ENCODE measurements at places on chromosomes 5 and 9. TPM values are rescaled to one million over a fixed set of nuclear protein-coding genes. Genes with fewer than 3 reads are reported as not detected.

Gene PROB1
- total RNA-seq = 2.2 TPM

DNA sequence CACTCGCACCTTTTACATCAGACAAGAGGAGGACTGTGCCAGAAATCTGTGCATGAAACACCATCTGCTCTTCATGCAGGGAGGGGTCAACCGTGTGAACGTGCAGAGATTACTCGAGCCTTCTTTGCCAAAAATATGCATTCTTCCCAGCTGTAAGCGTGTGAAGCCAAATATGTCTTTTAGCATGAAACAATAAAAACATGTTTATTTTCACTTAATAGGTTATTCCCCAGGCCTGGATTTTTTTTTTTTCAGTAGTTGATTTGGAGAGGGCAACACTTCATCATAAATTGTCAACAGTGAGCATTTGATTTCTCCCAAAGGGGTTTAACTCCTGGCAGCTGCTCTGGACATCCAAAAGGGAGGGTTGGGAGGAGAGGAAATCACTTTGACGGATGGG, 23.8 kb downstream of the PLAC8L1 start:
- DNase-seq = no peak

Gene CDC37L1
- 16.2 TPM for total RNA-seq

Gene PCDHB2
- total RNA-seq = 0.19 TPM

- no peak for DNase-seq
These were observed 27.0 kb downstream of the TGFBI start for GRCh38 chr5:136055612-136056309.

All from activated T-cell treated with anti-CD3 and anti-CD28 coated beads, Interleukin-2, amount 50 U/mL, for 4 hours (primary cell).